ENCODE measurements at places on chromosomes 7 and 10.

DNA sequence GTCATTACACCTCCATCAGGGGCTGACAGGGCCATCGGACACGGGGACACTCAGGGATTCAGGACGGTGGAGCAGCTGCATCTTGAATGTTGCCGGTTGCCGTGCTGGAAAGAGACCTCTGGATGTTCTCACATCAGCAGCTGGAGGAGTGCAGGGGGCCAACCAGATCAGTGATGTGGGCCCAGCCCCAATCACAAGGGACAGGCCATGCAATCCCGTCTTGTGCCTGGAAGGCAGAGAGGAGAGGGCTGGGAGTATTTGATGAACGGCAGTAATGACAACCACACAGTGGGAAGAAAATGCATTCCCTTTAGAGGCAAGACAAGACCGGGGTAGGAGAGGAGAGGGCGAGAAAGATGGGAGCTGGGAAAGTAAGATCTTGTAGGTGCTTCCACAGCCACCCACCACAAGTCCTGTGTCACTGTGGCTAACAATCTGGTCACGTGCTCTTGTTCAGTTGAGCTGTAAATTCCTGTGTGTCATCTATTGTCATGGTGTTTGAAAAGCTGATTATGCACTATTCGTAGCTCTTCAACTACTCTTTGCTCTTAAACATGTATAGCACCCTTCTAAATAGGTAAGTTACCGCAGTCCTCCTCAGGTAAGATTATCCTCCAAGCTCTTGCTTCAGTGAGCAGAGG, 85.9 kb upstream of the LEP start:
- no peak for DNase-seq

DNA sequence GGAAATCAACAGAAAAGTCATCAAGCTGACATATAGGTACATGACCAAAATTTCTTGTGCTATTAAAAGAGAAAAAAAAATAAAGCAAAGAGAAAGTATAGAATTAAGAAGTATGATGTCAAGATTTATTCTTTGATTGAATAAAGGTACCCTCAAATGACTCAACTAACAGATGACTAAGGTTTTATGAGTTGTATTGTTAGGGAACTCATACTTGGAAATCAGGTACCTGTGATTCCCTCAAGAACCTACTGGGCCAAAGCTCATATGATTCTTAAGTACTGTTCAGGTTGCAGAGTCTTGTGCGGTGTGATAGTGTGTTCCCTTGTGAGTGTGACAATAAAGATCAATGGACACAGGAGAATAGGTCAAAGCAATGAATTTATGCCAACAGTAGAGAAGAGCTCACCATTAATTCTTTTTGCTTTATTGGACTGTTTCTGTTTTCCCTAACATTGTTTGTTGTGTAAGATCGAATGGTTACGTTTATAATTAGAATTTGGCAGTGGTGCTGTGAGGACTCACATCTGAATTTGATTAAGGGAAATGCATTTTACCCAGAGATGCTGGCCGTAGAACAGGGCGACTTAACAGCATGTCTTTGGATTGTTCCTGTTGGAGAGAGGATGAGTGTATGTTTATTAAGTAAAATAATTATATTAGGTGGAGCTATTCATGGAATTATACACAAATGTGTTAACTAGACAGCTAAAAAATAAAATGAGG, 293.2 kb upstream of the SEMA3D start:
- DNase-seq: no peak

DNA sequence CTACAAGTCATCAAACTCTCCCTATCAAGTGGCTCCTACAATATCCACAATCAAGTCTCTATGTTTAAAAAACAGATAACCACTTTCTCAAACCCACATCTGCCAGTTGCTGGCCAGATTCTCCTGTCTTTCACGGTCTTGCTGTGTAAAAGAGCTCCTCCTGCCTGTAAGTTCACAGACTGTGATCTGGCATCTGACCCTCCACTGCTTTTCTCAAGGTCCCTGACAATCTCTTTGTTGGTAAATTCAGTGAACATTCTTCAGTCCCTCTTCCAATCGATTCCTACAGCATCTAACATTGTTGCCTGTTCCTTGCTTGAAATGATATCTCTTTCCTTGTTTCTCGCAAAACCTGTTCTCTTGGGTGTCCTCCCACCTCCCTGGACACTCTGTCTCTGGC, 18.5 kb upstream of the LMOD2 start:
- no peak for DNase-seq

DNA sequence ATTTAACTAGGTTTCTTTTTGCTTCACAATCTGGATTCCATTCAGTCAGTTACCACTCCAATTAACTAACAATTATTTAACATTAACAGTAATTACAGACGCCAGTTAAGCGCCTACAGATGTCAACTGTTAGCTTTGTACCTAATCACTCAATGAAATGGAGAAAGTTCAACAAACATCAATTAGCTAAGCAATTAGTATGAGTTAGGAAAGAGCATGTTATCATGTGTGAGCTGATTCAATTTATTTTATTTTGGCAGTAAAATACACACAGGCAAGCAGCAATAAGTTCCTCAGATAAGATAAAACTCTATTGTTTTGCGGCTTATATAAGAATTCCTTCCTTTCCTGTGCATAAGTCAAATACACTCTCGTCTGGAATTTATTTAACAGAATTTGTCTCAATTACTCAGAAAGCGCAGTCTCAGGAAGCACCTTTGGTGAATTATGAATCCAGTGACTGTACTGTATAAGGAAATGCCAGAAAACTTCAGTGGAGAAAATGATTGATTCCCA, 427.1 kb upstream of the GALNT17 start:
- no peak for DNase-seq

- no peak for DNase-seq
Measured at GRCh38 chr7:1064581-1064980, 20.2 kb downstream of the GPR146 start.

DNA sequence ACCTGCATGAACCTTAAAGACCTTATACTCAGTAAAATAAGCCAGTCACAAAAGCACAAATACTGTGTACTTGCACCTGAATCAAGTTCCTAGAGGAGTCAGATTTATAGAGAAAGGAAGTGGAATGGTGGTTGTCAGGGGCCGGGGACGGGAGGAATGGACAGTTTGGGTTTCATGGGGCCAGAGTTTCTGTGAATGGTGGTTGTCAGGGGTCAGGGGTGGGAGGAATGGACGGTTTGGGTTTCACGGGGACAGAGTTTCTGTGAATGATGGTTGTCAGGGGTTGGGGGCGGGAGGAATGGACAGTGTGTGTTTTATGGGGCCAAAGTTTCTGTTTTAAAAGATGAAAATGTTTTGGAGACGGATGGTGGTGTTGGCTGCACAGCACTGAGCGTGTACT, 260.0 kb upstream of the MKI67 start:
- no peak for DNase-seq

DNA sequence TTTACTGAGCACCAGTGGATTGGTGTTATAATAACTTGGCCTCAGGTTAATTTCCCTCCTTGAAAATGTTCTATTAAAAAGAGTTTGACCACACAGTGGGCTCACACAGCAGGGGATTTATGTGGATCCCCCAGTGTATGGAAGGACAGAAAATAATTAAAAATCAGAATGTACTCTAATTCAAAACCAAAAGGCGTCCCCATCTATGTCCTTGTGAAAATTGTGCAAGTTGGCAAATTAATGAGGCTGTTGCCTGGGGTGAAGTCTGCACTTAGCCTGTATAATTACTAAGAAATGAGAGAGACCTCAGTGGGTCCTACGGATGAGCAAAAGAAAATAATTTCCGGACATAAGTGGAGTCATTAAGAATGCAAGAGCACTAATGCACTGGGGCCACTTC, 31.1 kb downstream of the PIK3CG start:
- no peak for DNase-seq

DNA sequence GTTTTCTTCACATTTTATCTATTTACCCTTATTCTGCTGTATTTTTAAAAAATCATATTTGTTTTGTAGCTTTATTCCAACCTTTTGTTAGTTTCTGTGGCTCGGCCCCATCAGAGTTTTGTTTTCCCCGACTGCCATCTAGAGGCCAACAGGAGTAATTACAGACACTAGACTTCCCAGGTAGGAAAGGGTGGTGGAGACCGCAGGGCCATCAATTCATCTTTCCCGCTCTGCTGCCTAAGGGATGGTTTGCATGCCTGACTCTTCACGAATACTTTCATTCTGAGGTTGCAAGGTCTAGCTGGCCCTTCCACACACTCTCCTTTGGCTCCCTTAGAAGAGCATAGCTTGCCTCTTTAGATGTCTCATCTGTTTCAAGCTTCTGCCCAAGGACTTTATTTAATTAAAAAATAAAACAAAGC, 38.3 kb downstream of the LYZL2 start:
- peak; percentile 58 for DNase-seq

GRCh38 chr10:20771051-20771450, 126.1 kb downstream of the NEBL start:
- DNase-seq: no peak

- no peak for DNase-seq
Measured at GRCh38 chr10:104099941-104100340, 14.3 kb upstream of the COL17A1 start.

- no peak for DNase-seq
Measured at GRCh38 chr10:112857493-112857892, 92.6 kb upstream of the TCF7L2 start.

DNA sequence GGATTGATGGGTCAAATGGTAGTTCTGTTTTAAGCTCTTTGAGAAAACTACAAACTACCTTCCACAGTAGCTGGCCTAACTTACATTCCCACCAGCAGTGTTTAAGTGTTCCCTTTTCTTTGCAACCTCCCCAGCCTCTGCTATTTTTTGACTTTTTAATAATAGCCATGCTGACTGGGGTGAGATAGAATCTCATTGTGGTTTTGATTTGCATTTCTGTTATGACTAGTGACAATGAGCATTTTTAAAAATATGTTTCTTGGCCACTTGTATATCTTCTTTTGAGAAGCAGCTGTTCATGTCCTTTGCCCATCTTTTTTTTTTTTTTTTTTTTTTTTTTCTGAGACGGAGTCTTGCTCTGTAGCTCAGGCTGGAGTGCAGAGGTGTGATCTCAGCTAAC, 155.2 kb upstream of the BMPER start:
- DNase-seq: no peak

DNA sequence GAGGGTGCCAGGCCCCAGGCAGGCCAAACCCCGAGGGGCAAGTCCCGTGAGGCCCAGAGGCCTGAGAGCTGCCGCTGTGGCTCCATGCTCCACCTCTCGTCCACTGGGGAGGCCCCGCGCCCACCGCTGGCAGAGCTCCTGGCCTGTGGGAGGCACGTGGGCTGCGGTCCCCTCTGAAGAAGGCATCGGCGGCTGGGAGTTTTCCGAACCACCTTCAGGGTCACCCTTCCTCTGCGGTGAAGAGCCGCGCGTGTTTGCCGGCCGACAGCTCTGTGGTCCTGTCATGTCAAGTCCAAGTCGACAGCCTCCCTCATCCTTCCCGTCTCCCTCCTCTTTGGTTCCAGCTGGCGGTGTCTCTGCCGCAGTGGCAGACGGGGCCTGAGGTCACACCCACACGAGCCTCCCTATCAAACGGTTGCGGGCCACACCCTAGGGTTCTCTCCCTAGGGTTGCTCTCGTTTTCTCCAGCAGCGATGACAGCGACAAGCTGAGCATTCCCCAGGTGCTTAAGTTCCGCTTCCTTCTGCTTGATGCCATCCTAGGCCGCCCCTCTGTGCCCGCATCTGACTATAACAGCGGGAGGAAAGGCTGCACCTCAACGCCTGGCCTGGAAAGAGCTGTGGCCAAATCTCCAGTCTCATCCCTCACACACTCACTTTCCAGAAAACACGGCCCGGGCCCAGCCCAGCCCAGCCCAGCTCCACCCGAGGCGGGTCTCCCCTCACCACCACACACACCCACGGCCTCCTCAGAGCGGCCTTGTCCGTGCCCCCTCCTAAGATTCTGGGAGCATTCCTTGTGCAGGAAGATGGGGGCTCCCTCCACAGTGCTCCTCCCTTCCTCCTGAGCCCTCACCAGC, 185.0 kb downstream of the ELFN1 start:
- DNase-seq: no peak

DNA sequence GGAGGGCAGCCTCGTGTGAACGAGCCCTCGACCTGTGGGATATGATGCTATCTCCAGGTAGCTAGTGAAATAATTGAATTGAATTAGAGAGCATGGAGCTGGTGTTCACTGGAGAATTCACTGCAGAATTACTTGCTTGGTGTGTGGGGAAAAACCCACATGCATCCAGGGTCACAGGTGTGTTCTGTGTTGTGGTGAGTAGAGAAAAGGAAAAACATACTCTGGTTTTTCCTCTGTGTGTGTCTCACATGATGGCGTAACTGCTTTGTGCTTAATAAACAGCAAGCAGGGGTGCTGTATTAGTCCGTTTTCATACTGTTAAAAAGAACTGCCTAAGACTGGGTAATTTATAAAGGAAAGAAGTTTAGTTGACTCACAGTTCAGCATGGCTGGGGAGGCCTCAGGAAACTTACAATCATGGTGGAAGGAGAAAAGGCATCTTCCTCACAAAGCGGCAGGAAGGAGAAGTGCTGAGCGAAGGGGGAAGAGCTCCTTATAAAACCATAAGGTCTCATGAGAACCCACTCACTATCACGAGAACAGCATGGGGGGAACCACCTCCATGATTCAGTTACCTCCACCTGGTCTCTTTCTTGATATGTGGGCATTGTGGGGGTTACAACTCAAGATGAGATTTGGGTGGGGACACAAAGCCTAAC, 62.6 kb downstream of the TACR2 start:
- no peak for DNase-seq

GRCh38 chr10:119283818-119284217, 76.4 kb downstream of the GRK5 start:
- no peak for DNase-seq

GRCh38 chr7:152914014-152914844, 154.7 kb downstream of the ACTR3B start:
- no peak for DNase-seq

- peak; percentile 84 for DNase-seq
Measured at GRCh38 chr7:131109759-131110296, 217.8 kb upstream of the MKLN1 start.

DNA sequence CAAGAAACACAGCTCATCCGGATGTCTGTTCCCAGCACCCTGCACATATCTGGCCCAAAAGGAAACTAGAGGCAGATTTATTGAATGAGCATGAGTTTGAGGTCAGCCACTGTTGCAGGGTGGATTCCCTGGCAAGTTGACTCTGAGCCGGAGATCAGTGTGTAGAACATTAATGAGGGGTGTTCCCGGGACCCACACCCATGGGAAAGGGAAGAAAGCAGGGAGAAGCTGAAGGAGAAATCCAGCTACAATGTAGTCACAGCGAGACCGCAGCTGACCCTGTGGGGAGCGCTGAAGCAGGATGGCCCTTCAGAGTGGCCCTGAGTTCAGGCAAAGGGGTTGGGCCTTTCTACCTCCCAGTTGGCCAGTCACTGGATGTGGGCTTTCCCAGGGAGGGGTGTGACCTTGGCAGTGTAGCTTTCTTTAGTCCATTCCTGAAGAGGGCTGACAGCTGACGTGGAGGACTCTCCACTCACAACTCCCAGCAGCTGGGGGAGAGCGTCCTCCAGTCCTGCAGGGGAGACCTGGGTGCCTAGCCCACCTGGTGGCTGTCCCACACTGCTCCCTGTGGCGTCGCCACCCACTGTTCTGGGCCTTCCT, 324.2 kb upstream of the ZMIZ1 start:
- no peak for DNase-seq

GRCh38 chr10:31583293-31583692, 264.3 kb downstream of the ZEB1 start:
- no peak for DNase-seq

- DNase-seq: no peak
Measured at GRCh38 chr10:33010132-33011037, 52.4 kb upstream of the ITGB1 start.
